ENCODE measurements at places on chromosomes 4 and X.
A peak's percentile ranks its signal among the peaks of the same experiment; 100 is the strongest.

GRCh38 chr4:160265014-160265413 is 1162.1 kb downstream of the RAPGEF2 start:
- H3K4me1 ChIP-seq, result no peaks in the 10 kb centered on the region
- H3K27ac ChIP-seq, result no peak overlapping the region
- H3K4me3 ChIP-seq, result no peak overlapping the region
- H3K27me3 ChIP-seq, result no peaks in the 10 kb centered on the region

DNA sequence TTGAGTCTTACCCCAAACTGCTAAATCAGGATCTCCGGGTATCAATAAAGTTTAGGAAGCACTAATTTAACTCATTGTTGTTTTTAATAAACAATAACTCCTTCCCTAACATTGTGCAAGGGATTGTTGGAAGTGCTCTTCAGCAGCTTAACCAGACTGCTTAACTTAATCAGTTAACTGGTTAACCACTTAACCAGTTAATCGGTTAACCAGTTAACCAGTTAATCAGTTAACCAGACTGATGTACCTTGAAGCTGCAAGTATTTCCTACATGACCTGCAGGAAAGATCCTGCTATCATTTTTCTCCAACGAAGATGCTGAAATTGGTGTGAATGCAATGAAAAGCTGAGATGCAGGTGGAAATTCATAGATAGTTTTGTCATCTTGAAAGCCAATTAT is 40.1 kb upstream of the AP1S2 start:
- no peak overlapping the region for H3K27ac ChIP-seq
- H3K4me3 ChIP-seq, result no peak overlapping the region
- no peaks in the 10 kb centered on the region for H3K4me1 ChIP-seq
- no peak for DNase-seq

DNA sequence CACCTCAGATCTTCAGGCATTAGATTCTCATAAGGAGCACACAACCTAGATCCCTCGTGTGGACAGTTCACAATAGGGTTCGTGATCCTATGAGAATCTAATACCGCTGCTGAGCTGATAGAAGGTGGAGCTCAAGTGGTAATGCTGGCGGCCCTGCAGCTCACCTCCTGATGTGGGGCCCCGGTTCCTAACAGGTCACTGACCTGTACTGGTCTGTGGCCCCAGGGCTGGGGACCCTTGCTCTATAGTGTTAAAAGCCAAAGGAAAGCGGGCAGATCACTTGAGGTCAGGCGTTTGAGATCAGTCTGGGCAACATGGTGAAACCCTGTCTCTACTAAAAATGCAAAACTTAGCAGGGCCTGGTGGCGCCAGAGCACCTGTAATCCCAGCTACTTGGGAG is 1047.0 kb upstream of the FTHL17 start:
- no peak overlapping the region for H3K4me3 ChIP-seq
- no peak for DNase-seq
- no peak overlapping the region for H3K27ac ChIP-seq
- no peaks in the 10 kb centered on the region for H3K36me3 ChIP-seq
- no peaks in the 10 kb centered on the region for H3K4me1 ChIP-seq

DNA sequence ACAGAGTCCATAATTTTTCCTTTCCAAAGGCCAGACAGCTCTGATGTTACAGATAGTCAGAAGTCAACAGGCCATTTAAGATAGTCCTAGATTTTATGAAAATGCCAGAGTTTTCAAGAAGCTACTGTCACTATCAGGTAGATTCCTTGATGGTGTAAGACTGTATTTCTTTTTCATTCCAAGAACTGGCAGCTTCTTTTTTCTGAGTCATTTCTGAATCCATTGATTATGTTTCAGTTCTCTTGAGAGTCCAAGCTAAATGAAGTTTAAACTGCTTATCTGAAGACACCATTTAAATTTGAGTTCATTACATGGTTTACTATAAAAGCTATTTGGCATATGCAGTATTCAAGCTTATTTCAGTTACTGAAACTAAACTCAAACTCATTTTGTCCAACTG is 44.6 kb downstream of the RASSF6 start:
- H3K4me3 ChIP-seq, result no peak overlapping the region
- DNase-seq, result no peak
- no peak overlapping the region for H3K27ac ChIP-seq
- no peaks in the 10 kb centered on the region for H3K36me3 ChIP-seq
- H3K27me3 ChIP-seq, result no peaks in the 10 kb centered on the region
- H3K4me1 ChIP-seq, result no peaks in the 10 kb centered on the region

DNA sequence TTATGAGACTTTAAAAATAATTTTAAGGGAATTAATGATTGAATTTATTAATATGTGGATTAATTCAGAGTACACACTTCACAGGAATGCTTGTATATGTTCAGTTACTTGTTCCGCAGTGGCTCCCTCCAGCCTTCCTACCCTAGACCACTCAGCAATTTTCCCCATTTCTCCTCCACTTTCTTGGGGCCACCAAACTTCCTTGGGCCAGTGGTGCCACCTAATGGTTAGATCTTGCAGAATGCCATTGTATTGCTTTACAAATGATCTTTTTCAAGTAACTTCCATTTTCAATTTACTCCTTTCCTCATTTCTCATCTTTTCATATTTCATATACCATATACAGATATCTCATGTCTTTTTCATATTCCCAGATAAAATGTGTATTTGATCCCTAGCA is 3.6 kb upstream of the RNF175 start:
- no peaks in the 10 kb centered on the region for H3K36me3 ChIP-seq
- no peaks in the 10 kb centered on the region for H3K27me3 ChIP-seq
- H3K27ac ChIP-seq, result no peak overlapping the region
- peaks cover 3% of the 10 kb centered on the region for H3K4me1 ChIP-seq

DNA sequence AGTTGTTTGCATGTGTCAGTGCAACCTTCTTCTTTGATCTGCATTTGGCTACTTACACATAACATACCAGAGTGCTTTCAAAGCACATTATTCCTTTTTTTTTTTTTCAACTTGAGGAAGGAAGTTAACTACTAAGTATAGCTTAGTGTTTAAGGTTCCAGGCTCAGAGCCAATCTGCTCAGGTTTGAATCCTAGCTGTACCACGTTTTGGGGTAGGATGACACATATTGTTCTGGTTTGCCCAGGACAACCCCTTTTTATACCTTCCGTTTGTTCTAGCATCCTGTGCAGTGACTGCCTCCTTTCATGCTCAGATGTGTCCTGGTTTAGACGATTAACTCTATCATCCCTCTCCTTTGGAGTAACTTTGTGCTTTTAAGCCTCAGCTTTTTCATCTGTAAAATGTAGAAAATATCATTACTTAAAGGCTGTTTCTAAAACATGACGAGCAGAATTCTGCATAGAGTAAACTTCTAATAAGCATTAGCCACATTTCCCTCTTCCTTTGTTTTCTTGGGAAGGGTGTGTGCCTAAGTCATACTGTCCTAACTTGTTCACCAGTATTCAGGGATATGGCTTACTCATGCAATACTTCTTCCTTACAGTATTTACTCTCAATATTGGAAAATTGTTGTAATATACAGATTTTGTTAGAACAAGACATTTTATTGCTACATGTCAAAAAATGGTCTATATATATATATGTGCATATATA is 281.3 kb downstream of the C4orf33 start:
- no peaks in the 10 kb centered on the region for H3K27me3 ChIP-seq
- H3K27ac ChIP-seq, result no peak overlapping the region
- H3K4me1 ChIP-seq, result no peaks in the 10 kb centered on the region
- no peaks in the 10 kb centered on the region for H3K36me3 ChIP-seq

DNA sequence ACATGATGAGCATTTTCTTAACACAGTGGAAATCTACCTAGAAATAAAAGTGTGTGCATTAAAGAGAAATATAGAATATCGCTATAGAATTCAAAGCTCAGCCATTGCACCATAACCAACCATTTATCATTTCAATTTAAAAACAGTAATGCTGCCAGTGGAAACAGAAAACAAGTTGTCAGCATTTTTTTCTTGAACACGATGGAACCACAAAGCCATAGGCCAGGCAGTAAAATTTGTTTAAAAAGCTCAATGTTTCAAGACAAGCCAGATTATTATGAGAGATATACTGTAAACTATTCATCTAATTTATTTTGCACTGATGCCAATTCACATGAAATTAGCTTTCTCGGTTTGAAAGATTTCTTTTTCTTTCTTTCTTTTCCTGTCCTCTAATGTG is 46.7 kb upstream of the NRK start:
- H3K4me3 ChIP-seq, result no peak overlapping the region
- no peak for DNase-seq
- H3K36me3 ChIP-seq, result no peaks in the 10 kb centered on the region

GRCh38 chrX:81201071-81201470 is 642 bp downstream of the HMGN5 start:
- no peaks in the 10 kb centered on the region for H3K27me3 ChIP-seq
- no peaks in the 10 kb centered on the region for H3K4me1 ChIP-seq
- peak overlapping the region; percentile 68 for H3K27ac ChIP-seq
- no peak for DNase-seq
- peak overlapping the region; percentile 62 for H3K4me3 ChIP-seq

DNA sequence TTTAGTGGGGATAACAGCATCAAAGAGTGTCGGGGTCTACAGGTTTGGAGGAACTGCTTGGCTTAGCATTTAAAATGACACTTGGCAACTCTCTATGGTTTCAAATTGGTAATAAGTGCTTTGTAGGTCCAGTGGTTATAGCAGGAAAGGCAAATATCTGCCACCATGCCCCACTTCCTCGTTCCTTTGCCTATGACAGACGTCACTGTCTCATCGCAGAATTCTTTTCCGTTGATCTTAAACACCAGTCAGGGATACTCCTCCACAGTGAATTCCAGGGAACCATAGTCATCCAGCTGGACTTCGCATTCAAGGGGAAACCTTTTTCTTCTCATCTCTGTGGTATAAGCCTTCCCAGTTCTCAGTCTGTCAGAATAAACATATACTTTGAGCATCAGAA is 319.1 kb downstream of the GPAT3 start:
- no peak overlapping the region for H3K4me3 ChIP-seq
- H3K4me1 ChIP-seq, result no peaks in the 10 kb centered on the region
- no peaks in the 10 kb centered on the region for H3K36me3 ChIP-seq
- H3K27ac ChIP-seq, result no peak overlapping the region

DNA sequence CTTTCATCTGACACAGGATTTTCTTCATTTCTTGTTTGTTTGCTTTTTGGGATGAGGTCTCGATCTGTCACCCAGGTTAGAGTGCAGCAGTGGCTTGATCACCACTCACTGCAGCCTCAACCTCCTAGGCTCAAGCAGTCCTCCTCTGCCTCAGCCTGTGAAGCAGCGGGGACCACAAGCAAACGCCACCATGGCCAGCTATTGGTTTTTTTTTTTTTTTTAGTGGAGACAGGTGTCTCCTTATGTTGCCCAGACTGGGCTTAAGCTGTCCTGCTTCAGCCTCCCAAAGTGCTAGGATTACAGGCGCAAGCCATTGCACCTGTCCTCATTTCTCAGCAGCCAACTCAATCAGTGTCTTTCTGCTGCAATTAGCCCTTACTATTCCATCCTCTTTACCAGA is 10.3 kb downstream of the SPRY1 start:
- H3K4me3 ChIP-seq, result no peak overlapping the region
- H3K27me3 ChIP-seq, result no peaks in the 10 kb centered on the region
- H3K27ac ChIP-seq, result no peak overlapping the region
- H3K36me3 ChIP-seq, result no peaks in the 10 kb centered on the region
- DNase-seq, result no peak

GRCh38 chrX:70041993-70042392 is 7.7 kb downstream of the AWAT2 start:
- H3K27ac ChIP-seq, result no peak overlapping the region
- no peak for DNase-seq
- H3K4me1 ChIP-seq, result no peaks in the 10 kb centered on the region
- no peaks in the 10 kb centered on the region for H3K36me3 ChIP-seq

DNA sequence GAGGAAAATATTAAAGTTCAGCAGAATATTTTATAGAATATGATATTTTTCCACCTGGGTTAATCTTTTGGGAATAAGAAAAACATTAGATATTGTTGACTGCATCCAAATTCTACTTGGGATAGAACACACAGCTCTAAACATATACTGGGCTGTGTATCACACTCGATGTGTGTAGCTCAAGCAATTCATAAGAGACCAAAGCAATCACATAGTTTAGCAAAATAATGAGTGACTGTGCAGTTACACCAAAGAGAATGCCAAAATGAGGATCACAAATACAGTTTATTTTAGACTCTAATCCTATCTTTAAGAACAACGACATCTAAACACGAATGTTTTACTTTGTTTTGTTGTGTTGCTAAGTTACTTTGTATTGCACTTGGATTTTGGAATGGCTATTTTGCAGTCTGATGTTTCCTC is 101.2 kb downstream of the CBR4 start:
- no peak overlapping the region for H3K4me3 ChIP-seq
- H3K27me3 ChIP-seq, result no peaks in the 10 kb centered on the region
- no peak overlapping the region for H3K27ac ChIP-seq
- H3K36me3 ChIP-seq, result no peaks in the 10 kb centered on the region
- H3K4me1 ChIP-seq, result no peaks in the 10 kb centered on the region

DNA sequence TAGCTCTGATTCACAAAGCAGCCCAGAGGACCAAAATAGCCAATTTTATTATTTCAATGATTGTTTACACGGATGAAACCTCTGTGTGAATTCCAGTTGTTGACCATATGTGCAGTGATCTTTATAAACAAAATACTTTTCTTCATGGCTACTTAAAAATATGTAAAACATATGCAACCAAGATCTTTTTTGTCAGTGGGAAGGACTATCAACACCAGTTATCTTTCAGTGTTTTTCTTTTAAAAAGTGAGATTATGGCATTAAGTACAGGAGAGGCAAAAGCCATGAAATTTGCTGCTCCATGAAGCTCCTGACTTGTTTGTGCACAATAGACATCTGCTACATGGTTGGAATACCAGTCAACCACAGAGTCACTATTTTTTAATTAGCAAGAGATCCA is 184.4 kb downstream of the DKK2 start:
- no peak for DNase-seq
- no peaks in the 10 kb centered on the region for H3K27me3 ChIP-seq
- no peaks in the 10 kb centered on the region for H3K36me3 ChIP-seq
- no peaks in the 10 kb centered on the region for H3K4me1 ChIP-seq
- no peak overlapping the region for H3K27ac ChIP-seq

- DNase-seq, result no peak
- H3K4me1 ChIP-seq, result peaks cover 33% of the 10 kb centered on the region
- no peaks in the 10 kb centered on the region for H3K27me3 ChIP-seq
- H3K36me3 ChIP-seq, result no peaks in the 10 kb centered on the region
Observed at GRCh38 chr4:152540293-152540674, 4.4 kb upstream of the FBXW7 start.

DNA sequence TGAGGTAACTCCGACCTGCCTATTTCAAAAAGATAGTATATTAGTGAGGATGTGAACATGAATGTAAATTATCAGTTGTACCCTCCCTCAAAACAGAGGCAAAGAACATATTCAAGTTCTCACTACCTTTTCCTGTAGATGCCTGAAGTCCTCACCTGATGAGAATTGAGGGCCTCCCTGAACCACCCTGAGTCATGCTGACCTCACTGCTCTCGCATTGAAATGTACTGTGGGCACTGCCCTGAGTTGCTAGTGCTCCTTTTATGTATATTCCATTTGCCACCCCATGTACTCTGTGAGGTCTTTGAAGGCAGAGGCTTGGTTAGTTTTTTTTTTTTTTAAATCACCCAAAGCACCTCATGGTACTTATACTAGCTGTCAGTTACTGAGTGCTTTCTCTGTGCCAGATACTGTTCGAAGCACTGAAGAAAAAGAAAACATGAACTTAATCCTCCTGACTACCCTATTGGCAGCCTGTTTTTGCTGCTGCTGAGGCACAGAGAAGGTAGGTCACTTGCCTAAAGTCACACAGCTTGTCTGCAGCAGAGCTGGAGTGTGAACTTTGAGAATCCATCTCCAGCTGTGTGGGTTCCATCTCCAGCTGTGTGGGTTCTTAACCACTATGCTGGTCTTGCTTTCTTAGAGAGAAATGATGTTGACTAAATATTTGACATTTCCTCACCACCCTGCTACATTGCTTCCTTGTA is 253.1 kb upstream of the GPC4 start:
- no peaks in the 10 kb centered on the region for H3K36me3 ChIP-seq
- no peaks in the 10 kb centered on the region for H3K4me1 ChIP-seq
- H3K27ac ChIP-seq, result no peak overlapping the region
- H3K27me3 ChIP-seq, result no peaks in the 10 kb centered on the region

Measured in effector memory CD4-positive, alpha-beta T cell (primary cell).